ENCODE measurements at places on chromosomes 16 and 17.

DNA sequence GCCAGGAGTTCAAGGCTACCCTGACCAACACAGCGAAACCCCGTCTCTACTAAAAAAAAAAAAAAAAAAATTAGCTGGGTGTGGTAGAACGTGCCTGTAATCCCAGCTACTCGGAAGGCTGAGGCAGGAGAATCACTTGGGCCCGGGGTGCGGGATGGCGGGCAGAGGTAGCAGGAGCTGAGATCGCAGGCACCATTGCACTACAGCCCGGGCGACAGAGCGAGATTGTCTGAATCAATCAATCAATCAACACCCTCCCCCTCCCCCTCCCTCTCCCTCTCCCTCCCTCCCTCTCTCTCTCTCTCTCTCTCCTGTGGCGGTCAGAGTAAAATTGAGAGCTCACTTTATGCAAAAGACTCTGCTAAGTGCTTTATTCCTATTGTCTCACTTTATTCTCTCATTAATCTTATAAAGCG lies 1.2 kb downstream of the HSDL1 start:
- no peak for DNase-seq

GRCh38 chr17:12815642-12816141 lies 26.4 kb downstream of the ARHGAP44 start:
- DNase-seq, result no peak

DNA sequence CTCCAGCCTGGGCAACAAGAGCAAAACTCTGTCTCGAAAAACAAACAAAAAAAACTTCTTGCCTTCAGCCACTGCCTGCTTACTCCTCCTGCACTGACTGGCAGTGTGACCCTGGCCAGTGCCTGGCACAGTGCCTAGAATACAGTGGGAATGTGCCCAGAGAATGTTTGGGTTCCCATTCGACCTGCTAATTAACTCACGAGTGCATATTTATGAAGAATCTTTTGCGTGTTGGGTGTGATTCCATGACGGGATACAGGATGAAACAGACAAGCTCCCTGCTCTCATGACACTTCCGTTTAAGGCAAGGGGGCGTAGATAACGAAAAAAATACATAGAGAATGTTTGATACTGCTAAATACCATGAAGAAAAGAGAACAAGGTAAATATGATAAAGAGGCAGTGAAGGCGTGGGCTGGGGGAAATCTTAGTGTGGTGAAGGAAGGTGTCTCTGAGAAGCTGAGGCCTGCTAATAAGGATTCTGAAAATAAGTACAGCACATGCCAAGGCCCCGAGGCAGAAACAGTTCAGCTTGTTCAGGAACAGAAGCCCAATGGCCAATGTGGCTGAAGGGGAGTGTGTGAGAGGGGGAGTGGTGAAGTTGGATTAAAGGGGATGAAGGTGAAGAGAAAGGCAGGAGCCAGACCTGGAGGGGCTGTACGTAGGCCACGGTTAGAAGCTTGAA lies 4.3 kb downstream of the ABI3 start:
- no peak for DNase-seq

GRCh38 chr16:9966569-9967157 lies 215.6 kb downstream of the GRIN2A start:
- no peak for DNase-seq

Data from activated CD4-positive, CD25-positive, alpha-beta regulatory T cell (primary cell).